ENCODE measurements at places on chromosomes 2 and 18.

GRCh38 chr2:230935130-230935430 is 10.0 kb upstream of the GPR55 start:
- DNase-seq: no peak

DNA sequence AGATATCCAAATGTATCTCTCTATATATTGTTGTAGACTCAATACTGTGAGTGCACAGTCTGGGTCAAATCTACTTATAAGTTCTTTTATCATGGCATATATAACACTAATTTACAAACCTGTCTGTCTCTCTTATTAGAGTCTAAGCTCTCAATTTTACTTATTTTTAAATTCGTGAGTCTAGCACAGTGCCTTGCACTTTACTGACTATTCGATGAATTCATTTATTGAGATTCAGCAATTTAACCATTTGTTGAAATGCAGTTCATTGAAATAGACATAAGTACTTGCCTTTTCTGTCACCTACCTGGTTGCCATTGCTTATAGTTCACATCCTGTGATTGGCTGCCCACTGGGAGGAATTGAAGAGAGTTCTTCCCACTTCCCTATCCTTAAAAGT is 10.3 kb upstream of the ALS2 start:
- DNase-seq: no peak

- no peak for DNase-seq
Observed at GRCh38 chr2:237732070-237732469, 66.5 kb upstream of the RBM44 start.

DNA sequence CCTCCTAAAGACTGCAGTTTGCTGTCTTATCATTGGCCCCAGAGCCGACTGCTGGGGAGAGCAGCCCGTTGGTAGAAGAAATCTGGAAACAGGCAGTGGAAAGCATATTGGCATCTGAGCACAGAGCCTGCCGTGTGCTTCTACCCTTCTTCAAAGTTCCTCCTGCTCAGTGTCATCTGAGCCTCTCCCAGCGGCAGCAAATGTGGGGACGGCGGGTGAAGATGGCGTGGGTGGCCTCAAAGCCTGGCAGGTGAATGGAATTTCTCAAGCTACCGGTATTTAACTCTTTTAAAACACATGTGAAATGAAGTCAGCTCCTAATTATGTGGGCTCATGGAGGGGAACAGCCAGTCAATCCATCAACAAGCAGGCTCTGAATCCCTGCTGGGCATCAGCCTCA is 181.6 kb upstream of the PXDN start:
- no peak for DNase-seq

GRCh38 chr2:32997705-32998104 is 51.0 kb downstream of the LTBP1 start:
- no peak for DNase-seq

- DNase-seq: no peak
Observed at GRCh38 chr18:77105680-77106079, 26.9 kb downstream of the MBP start.

GRCh38 chr2:127143841-127144782 is 37.2 kb upstream of the BIN1 start:
- DNase-seq: no peak

GRCh38 chr2:210318486-210318885 is 3.5 kb upstream of the MYL1 start:
- DNase-seq: no peak

DNA sequence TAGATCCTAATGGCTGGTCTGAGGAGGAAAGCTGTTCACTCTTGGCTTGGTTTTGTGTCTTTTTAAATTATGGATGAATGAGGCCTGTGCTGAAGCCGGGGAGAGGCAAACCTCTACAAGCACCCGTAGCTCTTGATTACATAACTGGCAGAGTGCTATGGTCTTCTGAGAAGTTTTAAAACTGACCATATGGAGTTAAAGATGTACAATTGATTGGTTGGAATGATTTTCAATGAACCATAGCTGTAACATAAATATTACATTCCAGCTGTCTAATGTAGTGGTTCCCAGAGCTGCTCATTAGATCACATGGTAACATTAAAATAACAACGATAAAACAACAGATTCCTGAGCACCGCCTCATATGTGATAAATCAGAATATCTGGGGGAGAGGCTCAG is 71.1 kb upstream of the MAP4K3 start:
- DNase-seq: no peak

GRCh38 chr2:232542715-232543467 is 3.4 kb downstream of the CHRNG start:
- DNase-seq: no peak

DNA sequence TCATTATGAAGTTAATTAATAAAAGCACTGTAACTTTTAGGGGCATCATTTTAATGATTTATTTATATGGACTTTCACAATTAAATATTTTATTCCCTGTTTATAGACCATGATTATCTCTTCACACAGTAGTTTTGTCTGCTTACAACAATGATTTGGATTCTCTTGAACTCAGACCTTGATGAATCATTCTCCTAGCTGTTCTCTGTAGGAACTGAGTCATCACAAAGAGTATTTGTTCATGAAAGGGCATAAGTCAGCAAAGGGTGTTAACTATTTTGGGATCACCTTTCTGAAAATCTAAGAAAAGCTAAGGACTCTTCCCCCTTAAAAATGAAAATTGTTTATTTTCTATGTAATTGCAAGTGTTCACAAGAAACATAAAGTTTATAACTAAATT is 461.1 kb upstream of the UBE2E3 start:
- no peak for DNase-seq

GRCh38 chr2:29613067-29613466 is 308.3 kb downstream of the ALK start:
- DNase-seq: no peak

GRCh38 chr2:136360790-136361189 is 242.8 kb upstream of the CXCR4 start:
- DNase-seq: no peak

- no peak for DNase-seq
Observed at GRCh38 chr2:9665898-9666297, 35.1 kb upstream of the YWHAQ start.

GRCh38 chr2:15359716-15360531 is 201.2 kb downstream of the NBAS start:
- no peak for DNase-seq

DNA sequence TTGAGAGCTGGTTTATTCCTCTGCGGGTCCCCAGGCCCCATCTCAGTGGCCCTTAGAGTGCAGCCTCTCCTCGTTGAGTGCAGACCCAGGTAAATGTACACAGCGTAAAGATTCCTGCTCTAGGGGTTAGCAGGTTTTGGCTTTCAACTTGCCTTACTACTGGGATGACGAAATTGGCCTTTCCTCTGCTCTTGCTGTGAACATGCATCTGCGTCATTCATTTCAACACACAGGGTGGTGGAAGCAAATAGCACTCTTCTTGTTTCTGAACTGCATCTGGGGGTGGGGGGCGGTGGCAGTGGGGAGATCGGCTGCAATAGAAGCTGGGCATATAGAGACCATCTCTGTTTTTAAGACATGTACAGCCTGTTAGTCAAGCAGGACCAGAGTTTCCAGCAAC is 16.5 kb upstream of the SLC16A14 start:
- DNase-seq: peak; percentile 85

DNA sequence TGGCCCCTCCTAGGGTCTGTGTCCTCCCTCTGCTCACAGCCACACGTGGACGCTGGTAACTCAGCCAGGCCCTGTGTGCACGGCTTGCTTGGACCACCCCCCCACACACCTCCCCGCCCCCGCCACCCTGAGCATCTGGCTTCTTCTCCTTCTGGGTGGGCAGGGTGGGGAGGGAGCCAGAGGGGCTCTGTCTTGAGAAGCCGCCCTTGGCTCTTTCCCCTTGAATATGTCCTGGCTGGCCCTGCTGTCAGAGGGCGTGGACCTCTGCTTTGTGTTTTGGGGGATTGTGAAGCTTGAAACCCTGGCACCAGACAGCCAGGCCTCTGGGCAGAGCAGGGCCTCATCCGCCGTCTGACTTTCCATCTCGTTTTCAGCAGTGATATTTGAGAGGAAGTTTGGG is 72.1 kb downstream of the GLI2 start:
- no peak for DNase-seq

GRCh38 chr18:7789856-7790552 is 222.9 kb downstream of the PTPRM start:
- no peak for DNase-seq

GRCh38 chr2:202908186-202908585 is 3.3 kb downstream of the WDR12 start:
- no peak for DNase-seq

GRCh38 chr2:126050991-126051736 is 604.8 kb upstream of the GYPC start:
- no peak for DNase-seq

- no peak for DNase-seq
Observed at GRCh38 chr2:48512571-48512970, 17.4 kb upstream of the STON1 start.

- no peak for DNase-seq
Observed at GRCh38 chr2:1567556-1568344, 154.5 kb downstream of the TPO start.

DNA sequence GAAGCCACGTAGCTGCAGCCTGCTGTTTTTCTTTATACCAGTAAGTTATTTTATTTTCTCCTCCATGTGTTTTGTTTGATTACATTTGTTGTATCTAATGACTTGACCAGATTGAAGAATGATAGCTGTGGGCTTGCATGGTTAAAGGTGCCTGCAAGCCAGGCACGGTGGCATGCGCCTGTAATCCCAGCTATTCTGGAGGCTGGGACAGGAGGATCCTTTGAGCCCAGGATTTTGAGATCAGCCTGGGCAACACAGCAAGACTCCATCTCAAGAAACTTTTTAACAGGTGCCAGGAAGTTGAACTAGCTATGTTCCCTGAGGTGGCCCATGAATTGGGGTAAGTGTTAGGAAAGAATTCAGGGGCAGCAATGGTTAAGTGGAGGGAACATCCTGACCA is 179.4 kb downstream of the IRS1 start:
- no peak for DNase-seq

DNA sequence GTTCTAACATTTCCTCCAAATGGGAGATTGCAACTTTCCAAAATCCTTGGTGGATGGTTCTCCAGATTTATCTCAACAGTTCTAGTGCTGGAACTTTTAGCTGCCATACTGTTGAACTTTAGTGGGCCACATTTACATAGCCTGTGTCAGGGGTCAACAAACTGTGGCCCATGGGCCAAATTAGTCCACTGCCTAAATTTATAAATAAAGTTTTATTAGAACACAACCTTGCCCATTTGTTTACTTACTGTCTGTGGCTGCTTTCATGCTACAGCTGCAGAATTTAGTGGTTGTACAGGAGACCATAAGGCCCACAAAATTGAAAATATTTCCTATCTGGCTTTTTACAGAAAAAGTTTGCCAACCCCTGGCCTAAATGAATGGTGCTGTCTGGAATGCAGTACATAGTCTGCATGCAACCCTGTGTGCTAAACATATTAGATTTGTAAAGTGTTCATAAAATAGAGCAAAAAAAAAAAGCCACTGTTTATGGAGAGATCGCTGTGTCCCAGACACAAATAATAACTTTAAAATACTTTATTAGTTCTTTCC is 30.3 kb downstream of the MGAT5 start:
- no peak for DNase-seq

GRCh38 chr2:10863837-10864236 is 47.9 kb upstream of the KCNF1 start:
- DNase-seq: peak; percentile 85

DNA sequence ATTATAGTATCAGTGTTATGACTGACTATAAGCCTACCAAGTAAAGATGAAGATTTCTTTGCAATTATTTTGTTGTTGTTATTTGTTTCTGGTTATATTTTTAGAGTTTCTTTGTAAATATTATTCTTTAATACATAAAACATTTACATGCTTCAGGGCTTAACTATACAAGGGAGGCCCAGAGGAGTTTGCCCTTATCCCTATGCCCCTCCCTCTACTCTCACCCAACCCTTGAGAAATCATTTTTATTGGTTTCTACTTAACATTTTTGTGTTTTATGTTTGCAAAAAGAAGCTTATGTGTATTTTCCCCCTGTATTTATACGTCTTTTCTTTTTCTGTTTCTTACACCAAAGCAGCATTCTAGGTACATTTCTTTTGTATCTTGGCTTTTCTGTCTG is 30.5 kb downstream of the MRPS9 start:
- no peak for DNase-seq

- DNase-seq: no peak
Observed at GRCh38 chr2:237300739-237301138, 113.2 kb downstream of the COL6A3 start.

- DNase-seq: no peak
Observed at GRCh38 chr2:181578829-181579228, 78.1 kb downstream of the CERKL start.

- DNase-seq: no peak
Observed at GRCh38 chr18:9802175-9803062, 83.4 kb upstream of the TXNDC2 start.

- DNase-seq: no peak
Observed at GRCh38 chr2:16006537-16007166, 66.3 kb downstream of the MYCN start.

GRCh38 chr2:55150834-55151233 is 81.3 kb downstream of the CLHC1 start:
- no peak for DNase-seq

DNA sequence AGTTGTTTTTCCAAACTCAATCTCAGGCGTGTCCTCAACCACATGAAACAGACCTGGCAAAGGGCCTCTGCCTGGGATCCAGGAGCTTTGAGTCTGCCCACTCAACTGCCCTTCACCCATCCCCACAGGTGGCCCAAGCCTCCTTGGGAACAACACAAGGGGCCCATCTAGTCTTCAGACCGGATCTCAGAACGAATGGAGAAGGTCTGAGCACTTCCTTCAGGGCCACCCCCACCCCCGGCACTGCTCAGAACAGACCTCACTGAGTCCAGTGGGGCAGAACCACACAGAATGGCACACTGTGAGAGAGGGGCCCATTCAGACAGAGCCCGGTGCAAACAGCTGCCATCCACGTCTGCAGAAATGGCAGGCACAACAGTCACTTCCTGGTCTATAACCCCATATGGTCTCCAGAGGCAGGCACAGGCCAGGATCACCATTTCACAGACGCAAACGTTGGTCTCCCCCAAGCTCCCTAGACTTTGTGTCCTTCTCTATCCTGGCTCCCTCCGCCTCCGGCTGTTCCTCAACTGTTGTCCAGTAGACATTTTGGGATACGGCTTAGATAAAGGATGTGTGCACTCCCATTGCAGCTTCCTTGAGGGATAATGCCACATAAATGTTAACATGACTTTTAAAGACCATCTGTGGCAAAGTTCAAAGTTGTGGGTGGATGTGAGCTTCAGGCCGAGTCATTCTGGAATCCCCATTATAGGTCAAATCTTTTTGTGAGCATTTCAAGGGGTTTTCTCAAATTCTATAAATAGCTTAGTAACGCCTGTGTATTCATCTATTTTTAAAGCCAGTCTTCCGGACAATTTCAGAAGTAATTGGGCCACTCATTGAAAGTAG is 149.7 kb downstream of the SMAD7 start:
- no peak for DNase-seq

- DNase-seq: no peak
Observed at GRCh38 chr18:79397247-79397829, 1.6 kb downstream of the NFATC1 start.

GRCh38 chr2:68341583-68341982 is 21.8 kb upstream of the CNRIP1 start:
- no peak for DNase-seq

DNA sequence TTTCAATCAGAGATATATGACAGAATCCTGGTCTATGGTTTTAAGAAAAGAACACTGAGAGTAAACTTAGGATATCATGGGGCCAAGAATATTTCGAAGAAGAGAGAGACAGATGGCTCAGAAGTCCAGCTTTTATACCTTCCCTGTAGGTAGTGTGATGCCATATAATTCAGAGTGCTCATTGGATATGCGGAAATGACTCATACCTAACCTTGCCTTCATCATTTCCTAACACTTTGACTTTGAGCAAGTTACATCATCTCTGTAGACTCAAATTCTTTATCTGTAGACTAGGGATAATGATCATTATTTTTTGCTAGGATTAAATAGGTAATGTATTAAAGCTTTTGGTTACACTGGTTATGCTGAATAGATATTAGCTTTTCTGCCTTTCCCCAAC is 461.6 kb upstream of the CNTNAP5 start:
- no peak for DNase-seq
